ENCODE measurements at places on chromosomes 7 and 10. TPM values are rescaled to one million over a fixed set of nuclear protein-coding genes. Genes with fewer than 3 reads are reported as not detected.

GATA3 gene
- total RNA-seq: not detected

SLC18A3 gene
- not detected for total RNA-seq

ZNF212 gene
- 4.1 TPM for total RNA-seq

FAM25A gene
- total RNA-seq: not detected

PON1 gene
- total RNA-seq: not detected
